ENCODE measurements at places on chromosomes 4 and X.

- DNase-seq, result peak; percentile 54
Measured at GRCh38 chrX:373641-374471, 12.9 kb downstream of the PPP2R3B start.

DNA sequence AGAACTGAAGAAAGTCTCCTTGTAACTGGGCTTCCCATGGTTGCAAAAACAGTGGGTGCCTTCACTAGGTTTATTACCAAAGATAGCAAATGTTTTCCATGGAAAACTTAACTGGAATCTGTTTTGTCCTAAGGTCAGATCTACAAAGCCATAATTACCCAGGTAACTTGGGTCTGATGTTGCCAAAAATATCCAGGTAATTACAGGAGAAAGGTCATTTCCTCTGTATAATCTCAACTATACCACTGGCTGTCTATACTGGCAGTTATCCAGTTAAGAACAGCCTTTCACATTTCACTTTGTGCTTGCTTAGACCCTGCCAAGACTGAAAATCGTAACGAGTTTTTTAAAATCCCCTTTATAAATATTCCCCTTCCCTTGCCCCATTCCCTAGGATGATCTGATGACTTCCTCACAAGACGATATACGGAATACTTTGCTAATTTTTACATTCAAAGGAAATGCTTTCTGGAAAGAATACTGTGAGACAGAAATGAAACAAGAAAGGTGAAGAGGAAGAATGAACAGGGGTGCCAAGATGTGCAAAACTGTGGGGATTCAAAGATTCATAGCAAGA is 105.5 kb downstream of the MAML3 start:
- no peak for DNase-seq

GRCh38 chr4:22413471-22413870 is 102.4 kb downstream of the ADGRA3 start:
- no peak for DNase-seq

GRCh38 chrX:137366018-137366633 is 199.8 kb upstream of the ZIC3 start:
- no peak for DNase-seq

GRCh38 chrX:47235691-47236103 is 2.9 kb downstream of the USP11 start:
- peak; percentile 31 for DNase-seq

- DNase-seq, result peak; percentile 81
Measured at GRCh38 chrX:44036336-44036735, 63.1 kb upstream of the NDP start.

DNA sequence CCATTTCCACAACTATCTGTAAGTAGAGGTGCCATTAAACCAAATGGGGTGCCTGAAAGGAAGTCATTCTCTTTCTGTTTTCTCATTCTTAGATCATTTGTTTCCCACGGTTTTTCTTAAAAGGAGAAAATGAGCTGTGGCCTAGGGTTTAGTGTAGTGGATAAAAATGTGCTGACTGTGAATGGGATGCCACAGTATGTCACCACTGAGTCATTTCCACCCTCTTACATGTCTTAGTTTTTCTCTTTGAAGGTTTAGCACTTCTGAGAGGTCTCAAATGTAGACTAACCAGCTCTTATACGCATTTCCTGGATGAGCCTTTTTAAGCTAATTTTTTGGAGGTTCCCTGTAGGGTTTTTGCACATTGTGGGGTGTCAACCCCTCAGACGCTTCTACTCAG is 244.5 kb upstream of the SPANXN1 start:
- DNase-seq, result peak; percentile 10

GRCh38 chr4:108963910-108964309 is 201.1 kb upstream of the ETNPPL start:
- no peak for DNase-seq

DNA sequence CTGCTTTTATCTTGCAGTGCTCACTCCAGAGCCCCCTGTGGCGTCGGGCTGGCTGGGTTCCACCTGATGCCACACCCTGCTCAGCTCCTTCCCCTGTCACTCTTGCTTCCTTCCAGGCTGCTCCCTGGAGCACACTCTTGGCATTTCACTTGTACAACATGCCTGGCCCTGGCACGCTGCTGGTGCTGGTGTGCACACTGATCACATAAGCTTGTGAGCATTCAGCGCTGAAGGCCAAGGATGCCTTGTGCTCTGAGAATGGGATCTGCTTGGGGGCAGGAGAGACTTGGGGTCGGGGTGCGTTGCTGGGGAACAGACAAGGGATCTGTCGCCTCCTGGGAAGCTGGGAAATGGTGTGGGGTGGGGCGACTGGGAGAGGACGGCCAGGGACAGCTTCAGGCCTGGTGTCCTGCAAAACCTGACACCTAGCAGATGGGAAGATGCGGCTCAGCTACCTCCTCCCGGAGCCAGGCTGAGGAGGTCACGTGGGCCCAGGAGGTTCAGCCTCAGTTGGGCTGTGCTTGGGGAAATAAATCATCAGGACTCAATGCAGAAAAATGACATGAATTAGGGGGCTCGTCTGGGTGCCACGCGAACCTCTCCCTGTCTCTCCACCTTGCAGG is 108.5 kb downstream of the PHKA2 start:
- no peak for DNase-seq

GRCh38 chrX:150219374-150220185 is 143.5 kb upstream of the MAMLD1 start:
- DNase-seq, result no peak

DNA sequence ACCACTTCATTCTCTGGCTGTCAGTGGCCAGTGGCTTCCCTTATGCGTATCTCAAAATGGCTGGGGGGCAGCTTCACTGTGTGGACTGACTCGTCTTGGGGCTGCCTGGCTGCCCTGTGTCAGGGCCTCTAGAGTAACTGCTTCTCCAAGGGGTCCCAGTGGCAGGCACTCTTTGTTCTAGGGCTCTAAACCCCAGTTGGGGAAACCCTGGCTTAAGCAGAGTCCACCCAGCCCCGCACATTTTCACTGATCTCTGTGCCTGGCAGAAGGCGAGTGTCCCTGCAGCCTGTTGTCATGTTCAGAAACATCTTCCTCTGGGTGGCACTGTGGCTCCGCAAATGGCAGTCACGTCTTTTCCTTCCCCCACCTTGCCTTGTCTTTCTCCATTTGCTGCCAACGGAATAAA is 59.7 kb downstream of the NBDY start:
- no peak for DNase-seq

DNA sequence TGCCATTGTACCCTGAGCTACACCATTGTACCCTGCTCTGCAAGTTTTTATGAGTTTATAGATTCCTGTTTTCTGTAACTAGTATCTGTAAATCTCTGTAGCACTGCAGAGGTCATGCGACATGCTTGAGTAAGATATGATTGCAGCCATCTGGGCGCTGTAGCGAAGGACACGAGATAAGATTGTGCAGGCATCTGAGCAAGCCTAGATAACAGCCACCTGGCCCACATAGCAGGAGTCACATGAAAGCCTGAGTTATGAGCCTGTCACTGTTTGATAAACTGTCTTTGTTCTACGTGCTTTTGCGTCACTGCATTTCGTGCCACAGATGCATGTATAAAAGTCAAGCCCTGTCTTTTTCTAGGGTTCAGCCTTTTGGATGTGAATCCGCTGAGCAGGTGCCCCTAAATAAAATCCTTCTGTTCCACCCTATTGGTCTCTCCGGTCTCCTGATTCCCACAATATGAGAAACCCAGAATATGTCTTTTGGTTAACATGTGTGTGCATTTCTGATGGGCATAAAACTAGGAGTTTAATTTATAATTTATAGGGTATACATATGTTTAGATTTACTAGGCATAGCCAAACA is 327.6 kb upstream of the MAOA start:
- DNase-seq, result no peak

- DNase-seq, result peak; percentile 42
Measured at GRCh38 chrX:153554519-153555167, 37.2 kb downstream of the ATP2B3 start.

DNA sequence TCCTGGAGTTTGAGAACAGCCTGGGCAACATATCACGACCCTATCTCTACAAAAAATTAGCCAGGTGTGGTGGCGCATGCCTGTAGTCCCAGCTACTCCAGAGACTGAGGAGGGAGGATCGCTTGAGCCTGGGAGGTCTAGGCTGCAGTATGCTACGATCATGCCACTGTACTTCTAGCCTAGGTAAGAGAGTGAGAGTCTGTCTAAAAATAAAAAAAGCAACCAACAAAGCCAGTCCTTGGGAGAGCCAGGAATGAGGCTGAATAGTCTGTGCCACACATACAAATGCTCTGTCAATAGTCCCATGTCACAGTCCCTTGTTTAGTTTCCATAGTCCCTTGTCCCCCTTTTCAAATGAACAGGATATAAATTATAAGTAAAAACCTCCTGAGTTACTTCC is 19.3 kb upstream of the PRSS48 start:
- DNase-seq, result no peak

DNA sequence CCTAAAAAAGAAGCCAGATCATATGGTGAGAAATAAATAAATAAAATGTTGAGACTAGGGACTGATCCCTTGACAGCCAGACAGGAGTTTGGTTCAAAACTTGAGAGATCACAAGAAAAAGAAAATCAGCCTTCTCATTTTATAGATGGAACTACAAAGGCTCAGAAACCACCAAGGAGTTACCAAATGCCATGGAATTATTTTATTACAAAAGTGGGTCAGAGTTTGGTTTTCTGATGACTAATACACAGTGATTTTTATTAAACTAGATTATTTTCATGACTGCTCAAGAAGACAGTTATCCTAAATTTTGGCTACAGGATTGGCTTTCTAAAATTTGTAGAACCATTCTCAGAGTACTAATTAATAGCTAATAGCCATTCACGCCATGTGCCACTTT is 6.2 kb downstream of the CXCL1 start:
- DNase-seq, result peak; percentile 45

DNA sequence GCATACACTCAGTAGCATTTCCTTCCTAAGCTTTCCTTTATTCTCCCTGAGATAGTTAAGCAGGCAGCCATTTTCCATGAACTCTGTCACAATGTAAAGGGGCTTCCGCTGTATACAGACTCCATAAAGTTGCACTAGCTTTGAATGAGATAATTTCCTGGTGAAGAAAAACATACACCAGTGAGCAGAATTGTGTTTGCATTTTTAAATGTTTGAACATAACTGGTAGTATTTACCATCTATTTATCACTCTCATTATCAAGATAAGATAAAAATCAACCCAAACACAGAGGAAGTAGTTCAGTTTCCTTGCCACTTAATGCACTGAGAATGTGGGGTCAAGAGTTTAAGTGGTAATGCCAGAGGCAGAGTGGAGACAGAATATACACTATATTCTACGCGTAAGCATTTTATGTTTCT is 54.1 kb downstream of the TXK start:
- DNase-seq, result peak; percentile 83

GRCh38 chr4:130071746-130072145 is 975.8 kb downstream of the C4orf33 start:
- no peak for DNase-seq

DNA sequence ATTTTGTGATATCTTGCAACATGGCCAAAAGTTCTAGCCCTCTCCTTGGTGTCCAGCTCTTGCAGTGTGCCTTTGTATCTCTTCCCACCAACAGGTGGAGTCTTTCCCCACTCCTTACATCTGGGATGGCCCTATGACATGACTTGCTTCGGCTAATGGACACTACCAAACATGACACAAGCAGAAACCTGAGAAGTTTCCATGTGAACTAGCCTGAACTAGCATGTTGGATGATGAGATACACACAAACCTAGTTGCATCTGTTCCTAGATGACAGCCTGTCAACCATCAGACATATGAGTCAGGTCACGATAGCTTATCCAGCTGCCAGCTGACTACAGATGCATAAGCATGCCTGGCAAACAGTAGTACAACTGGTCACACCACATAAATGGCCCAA is 207.5 kb upstream of the FTHL17 start:
- peak; percentile 49 for DNase-seq

- peak; percentile 97 for DNase-seq
Measured at GRCh38 chr4:123418351-123418931, 21.8 kb downstream of the SPRY1 start.

DNA sequence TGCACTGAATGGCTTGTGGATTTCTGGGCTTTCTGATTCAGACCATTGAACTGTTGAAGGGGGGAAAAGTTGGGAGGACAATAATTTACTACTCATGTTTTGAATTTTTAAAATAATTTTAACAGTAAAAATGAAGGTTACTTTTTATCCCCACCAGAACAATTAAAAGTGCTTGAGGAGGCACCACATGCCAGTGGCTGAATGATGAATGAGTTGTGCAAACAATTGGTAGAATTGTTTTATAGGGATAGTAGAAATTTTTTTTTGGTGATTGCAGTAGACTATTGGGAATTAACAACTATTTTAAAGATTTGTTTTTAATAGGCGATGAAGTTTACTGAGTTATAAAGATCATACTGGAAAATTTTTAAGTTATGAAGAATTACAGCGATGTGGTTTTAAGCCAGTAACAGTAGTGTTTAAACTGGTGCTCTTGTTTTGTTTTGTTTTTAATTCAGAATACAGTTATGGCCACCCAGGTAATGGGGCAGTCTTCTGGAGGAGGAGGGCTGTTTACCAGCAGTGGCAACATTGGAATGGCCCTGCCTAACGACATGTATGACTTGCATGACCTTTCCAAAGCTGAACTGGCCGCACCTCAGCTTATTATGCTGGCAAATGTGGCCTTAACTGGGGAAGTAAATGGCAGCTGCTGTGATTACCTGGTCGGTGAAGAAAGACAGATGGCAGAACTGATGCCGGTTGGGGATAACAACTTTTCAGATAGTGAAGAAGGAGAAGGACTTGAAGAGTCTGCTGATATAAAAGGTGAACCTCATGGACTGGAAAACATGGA is 2.7 kb downstream of the REST start:
- no peak for DNase-seq

- peak; percentile 48 for DNase-seq
Measured at GRCh38 chr4:108690738-108691137, 40.3 kb downstream of the OSTC start.

DNA sequence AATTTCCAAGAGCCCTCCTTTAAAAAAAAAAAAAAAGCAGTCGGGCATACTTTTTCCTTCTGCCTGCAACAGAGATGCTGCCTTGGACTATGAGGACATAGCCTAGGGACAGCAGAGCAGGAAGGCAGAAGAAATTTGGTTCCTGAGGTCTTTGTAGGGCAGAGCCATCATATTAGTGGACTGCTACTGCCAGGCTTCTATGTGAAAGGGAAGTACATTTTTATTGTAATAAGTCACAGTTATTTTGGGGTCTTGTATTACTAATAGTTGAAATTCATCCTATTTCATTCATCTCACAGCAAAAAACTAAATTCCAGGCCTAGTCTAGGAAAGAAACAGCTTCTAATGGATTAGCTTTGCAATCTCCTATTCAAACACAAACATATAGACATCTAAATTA is 211.2 kb downstream of the NSUN7 start:
- no peak for DNase-seq

GRCh38 chrX:21723814-21724213 is 34.1 kb downstream of the SMPX start:
- no peak for DNase-seq

DNA sequence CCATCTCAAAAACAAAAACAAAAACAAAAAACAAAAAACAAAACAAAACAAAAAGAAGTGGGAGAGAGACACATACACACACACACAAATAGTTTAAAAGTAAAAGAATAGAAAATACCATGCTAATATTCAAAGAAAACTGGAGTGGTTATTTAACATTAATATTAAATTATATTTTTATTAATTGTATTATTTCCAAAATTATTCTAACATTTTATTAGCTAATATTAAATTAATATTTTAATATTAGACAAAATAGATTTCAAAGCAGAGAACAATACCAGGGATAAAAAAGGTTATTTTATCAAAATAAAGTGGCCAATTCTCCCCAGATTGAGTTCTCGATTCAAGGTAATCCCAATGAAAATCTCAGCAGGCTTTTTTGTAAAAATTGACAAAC is 90.9 kb downstream of the NAT8L start:
- DNase-seq, result no peak

- no peak for DNase-seq
Measured at GRCh38 chr4:38334791-38335190, 329.2 kb upstream of the KLF3 start.
